Panc1 (cell line): ENCODE measurements at places on chromosomes 13 and 19. TPM values are rescaled to one million over a fixed set of nuclear protein-coding genes. Genes with fewer than 3 reads are reported as not detected.

DNA sequence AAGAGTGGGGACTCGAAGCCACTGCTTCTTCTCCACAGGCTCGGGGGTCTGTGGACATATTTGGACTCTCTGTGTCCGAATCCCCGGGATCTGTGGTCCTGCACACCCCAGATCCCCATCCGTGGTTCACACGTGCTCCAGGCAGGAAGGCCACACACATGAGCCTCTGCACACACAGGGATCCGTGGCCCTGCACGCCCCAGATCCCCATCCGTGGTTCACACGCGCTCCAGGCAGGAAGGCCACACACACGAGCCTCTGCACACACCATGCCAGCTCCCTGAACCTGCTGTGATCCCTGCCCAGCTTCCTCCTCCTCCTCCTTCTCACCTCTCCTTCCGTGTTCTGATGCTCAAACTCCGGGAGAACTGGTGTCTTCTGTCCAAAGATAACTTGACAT lies 3.1 kb downstream of the TEX29 start:
- no peaks in the 10 kb centered on the region for H3K27me3 ChIP-seq
- H3K4me3 ChIP-seq = no peak overlapping the region
- no peak for DNase-seq

DNA sequence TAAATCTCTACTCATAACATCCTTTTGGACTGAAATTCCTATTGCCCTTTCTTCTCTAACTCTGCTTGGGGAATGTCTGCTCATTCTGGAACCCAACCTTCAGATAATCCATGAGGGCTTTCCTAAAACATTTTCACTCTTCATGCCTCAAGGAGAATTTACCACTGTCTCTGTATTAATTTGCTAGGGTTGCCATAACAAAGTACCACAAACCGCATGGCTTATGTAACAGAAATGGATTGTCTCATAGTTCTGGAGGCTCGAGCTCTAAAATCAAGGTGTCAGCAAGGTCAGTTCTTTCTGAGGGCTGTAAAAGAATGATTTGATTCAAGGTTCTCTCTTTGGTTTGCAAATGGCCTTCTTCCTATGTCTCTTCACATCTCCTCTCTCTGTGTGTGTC lies 209.7 kb downstream of the LACC1 start:
- H3K36me3 ChIP-seq = no peaks in the 10 kb centered on the region
- no peaks in the 10 kb centered on the region for H3K4me1 ChIP-seq
- no peaks in the 10 kb centered on the region for H3K27me3 ChIP-seq
- DNase-seq = no peak

DNA sequence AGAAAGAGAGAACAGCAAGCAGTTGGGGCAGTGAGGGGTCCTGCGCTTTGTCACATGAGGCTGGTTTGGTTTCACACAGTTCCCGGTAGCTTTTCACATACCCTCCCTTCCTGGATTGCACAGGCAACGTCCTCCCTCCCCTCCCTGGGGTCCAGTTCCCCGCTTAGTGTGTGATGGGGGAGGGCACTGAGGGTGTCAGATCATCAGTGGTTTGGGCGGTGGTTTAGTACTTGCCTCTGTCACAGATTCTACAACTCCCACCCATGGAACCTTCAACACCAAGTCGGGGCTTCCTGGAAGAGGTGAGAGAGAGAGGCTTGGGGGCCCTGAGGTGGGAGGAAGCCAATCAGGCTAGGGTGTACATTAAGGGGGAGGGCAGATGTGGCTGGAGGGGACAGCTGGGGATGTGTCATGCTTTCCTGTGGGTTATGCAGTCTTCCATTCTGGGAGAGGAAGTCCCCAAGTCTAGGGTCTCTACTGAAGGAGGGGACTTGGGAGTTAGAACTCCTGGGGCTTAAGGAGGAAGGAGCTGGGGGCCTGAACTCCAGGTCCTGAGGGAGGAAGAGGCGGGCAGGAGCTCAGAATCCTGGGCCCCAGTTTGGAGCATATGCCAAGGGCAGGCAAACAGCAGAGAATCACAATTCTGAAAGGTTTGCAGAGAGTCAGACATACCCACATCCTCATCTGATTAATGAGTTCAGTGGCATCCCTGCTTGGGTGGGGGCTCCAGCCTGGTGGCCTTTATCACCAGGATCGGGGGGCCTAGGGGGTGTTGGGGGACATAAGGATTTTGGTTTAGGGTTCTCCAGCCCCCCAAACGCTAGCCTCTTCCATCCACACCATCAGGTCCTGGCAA lies at the start of gene NKG7:
Gene NKG7, minus strand, starts transcription at position 6 of the 856 bp plus-strand sequence. CDS start 119 bp downstream, outside the sequence.
- H3K27ac ChIP-seq = no peak within 1 kb of the TSS
- 0 out of 2 replicates have a peak, but pooled peaks cover 4% of the 10 kb centered on the region for H3K4me1 ChIP-seq
- no peak within 1 kb of the TSS for H3K4me3 ChIP-seq
- H3K36me3 ChIP-seq = no peaks in the 10 kb centered on the region
- DNase-seq = no peak

DNA sequence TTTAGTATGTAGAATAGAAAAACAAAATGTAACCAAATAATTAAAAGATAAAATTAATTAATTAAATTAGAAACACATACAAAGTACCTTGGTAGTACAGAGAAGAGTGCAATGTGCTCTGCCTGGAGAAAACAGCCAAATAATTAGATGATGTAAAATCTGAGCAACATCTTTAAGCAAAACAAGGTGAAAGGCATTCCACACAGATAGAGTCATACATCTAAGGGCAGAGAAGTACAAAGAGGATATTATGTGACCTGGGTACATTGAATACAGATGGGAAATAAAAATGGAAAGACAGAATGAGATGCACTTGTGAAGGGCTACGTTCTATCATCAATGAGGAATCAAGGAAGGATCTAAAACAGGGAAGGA lies 25.2 kb upstream of the FNDC3A start:
- H3K27me3 ChIP-seq = no peaks in the 10 kb centered on the region
- H3K4me1 ChIP-seq = no peaks in the 10 kb centered on the region
- no peak overlapping the region for H3K27ac ChIP-seq
- DNase-seq = no peak
- H3K4me3 ChIP-seq = no peak overlapping the region
- H3K36me3 ChIP-seq = no peaks in the 10 kb centered on the region

DNA sequence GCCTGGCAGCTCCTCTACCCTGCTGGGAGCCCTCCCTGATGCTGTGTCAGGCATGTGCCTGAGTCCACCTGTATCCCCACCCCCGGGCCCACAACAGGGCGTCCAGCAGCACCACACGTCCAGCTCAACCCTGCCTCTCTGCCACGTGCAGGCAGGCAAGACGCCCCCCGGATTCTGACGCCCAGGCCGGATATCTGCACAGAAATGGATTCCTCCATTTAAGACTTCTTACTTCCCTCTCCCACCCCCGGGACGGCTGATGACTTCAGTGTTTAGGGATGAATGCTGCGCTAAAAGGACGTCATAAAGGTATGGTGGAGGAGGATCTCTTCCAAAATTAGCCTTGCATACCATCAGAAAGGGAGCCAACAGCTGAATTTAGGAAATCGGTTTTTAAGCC lies 10.2 kb downstream of the PEPD start:
- H3K27me3 ChIP-seq = no peaks in the 10 kb centered on the region
- no peaks in the 10 kb centered on the region for H3K4me1 ChIP-seq
- DNase-seq = no peak
- no peak overlapping the region for H3K4me3 ChIP-seq

APOE gene
- total RNA-seq = 780 TPM

PRKCG gene
- 2.5 TPM for total RNA-seq

SLC1A6 gene
- total RNA-seq = 0.15 TPM

SMIM24 gene
- total RNA-seq = 0.28 TPM

ARHGAP45 gene
- 27.8 TPM for total RNA-seq
